Keratinocyte (primary cell): ENCODE measurements at places on chromosomes 11 and 22.

GRCh38 chr11:69910519-69911309 lies 91.5 kb upstream of the FGF3 start:
- no peak for DNase-seq

- DNase-seq = no peak
Observed at GRCh38 chr11:11750017-11750878, 91.5 kb upstream of the USP47 start.

GRCh38 chr11:129888451-129888850 lies 6.9 kb downstream of the NFRKB start:
- DNase-seq = no peak

- no peak for DNase-seq
Observed at GRCh38 chr11:95697614-95698408, 91.8 kb downstream of the FAM76B start.

DNA sequence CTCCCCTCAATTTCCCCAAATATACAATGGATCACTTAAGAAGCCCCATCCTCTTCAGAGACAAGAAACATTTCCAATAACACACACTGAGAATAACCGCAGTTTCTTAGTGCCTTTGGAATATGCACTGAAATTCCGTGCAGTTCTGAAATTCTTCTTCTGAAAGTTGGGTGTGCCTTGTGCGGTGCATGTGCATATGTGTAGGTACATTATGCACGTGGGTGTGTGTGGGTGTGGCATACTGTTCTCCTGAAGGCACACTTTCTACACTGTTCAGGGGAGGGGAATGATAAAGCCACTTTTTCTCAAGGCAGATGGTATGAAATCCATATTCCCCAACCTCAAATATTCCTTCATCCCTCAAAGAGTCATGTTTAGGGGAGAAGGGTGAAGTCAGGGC lies 1.7 kb downstream of the EXPH5 start:
- DNase-seq = no peak

- no peak for DNase-seq
Observed at GRCh38 chr22:26139310-26139709, 30.0 kb upstream of the SEZ6L start.

GRCh38 chr11:118988280-118988679 lies 9.7 kb upstream of the CENATAC start:
- peak; percentile 78 for DNase-seq

GRCh38 chr22:48919187-48919590 lies 908.5 kb downstream of the BRD1 start:
- no peak for DNase-seq

GRCh38 chr11:62816557-62816956 lies 11.3 kb upstream of the NXF1 start:
- DNase-seq = no peak

- DNase-seq = no peak
Observed at GRCh38 chr22:28714043-28714628, 27.5 kb downstream of the CHEK2 start.

DNA sequence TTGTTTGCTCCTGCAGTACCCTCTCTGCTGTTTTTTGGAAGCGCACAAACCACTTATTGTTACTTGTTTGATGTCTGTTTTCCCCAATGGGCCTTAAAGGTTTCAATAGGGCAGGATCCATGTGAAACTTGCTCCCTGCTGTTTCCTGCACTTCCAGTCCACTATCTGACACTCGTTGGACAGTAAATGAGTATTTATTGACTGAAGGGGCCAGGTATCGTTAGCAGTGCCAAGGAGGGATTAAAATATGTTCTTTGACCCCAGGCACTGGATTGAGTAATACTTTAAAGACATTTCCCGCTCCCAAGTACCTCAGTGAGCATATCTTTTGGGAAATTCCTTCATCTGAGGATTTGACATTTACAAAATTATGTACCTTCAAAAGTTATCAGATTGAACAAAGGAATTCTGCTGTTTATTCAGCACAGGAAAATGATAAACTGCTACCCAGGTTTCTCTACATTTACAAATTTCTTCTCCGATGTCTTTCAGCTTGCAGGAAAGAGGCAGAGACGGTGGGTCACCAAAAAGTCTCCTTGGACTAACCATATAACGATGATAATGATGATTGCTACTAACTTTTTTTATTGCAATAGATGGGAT lies 23.3 kb upstream of the OR9Q2 start:
- no peak for DNase-seq

GRCh38 chr11:1882265-1883238 lies 9.1 kb downstream of the PRR33 start:
- no peak for DNase-seq

DNA sequence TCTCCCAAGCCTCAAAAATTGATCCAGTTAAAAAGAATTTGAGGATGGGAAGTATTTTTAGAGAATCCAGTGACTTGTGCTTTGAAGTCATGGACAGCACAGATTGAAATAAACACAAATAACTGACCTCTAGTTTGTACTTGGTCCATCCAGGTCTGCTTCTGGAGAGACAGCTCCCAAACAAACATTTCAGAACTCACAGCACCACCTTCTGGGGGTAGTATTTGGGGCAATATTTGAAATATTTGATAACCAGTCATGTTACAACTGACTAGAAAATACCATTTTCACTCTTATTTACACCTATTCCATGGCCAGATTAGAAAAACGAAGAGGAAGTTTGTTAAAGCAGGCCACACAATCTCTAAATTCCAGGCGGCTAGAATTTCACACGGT lies 56.2 kb downstream of the CTSC start:
- DNase-seq = no peak

GRCh38 chr22:46674367-46674781 lies 54.2 kb downstream of the GRAMD4 start:
- DNase-seq = no peak

DNA sequence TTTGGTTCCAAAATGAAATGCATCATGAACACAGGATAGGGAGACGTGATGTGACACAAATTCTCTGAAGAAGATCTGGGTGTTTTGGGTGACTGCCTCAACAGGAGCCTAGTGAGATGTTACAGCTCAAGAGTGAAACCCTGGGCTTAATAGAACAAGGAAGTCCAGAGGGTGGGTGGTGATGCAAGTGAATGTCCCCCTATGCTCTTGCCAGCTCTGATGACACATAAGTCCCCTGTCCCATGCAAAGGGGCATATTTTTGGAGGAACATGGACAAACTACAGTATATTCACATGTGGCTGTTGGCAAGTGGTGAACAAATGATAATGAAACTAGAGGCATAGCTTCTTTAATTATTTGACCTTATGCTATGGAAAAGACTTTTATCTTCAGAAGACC lies 9.2 kb downstream of the CRTAM start:
- DNase-seq = no peak

GRCh38 chr11:83456075-83456474 lies 169.9 kb upstream of the CCDC90B start:
- no peak for DNase-seq

DNA sequence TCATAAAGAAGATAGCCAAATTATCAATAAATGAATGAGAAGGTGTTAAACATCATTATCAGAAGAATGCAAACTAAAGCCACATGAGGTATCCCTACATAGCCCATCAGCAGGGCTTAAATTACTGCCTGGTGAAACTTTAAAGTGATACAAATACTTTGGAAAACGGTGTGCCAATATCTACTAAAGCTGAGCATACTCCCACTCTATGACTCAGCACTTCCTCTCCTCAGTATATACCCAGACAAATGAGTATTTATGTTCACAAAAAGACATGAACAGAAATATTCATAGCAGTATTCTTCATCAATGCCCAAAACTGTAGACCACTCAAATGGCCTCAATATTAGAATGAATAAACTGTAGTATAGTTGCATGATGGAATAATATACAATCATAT lies 284.6 kb upstream of the ZC3H12C start:
- no peak for DNase-seq

DNA sequence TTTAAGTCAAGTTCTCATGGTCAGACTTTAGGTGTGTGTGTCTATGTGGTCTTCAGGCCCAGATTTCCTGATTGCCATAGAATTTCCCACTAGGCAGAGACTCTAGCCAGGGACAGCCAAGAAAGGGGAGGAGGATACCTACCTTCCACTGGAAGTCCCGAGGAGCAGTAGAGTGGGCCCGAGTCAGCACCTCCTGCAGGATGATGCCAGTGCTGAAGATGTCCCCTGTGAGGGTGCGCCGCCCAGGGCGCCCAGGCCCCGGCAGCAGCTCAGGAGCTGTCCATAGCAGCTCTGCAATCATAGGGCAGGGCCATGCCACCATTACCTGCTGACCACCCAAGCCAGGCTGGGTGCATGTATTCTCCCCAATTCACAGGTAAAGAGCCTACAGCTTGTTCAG lies 41.6 kb upstream of the LRRC32 start:
- no peak for DNase-seq

GRCh38 chr11:115504276-115505158 lies at the start of gene CADM1:
Gene CADM1 (minus strand): TSS chr11:115504415.
- peak; percentile 50 for DNase-seq

- DNase-seq = no peak
Observed at GRCh38 chr11:111937844-111938243, 701 bp downstream of the DIXDC1 start.

DNA sequence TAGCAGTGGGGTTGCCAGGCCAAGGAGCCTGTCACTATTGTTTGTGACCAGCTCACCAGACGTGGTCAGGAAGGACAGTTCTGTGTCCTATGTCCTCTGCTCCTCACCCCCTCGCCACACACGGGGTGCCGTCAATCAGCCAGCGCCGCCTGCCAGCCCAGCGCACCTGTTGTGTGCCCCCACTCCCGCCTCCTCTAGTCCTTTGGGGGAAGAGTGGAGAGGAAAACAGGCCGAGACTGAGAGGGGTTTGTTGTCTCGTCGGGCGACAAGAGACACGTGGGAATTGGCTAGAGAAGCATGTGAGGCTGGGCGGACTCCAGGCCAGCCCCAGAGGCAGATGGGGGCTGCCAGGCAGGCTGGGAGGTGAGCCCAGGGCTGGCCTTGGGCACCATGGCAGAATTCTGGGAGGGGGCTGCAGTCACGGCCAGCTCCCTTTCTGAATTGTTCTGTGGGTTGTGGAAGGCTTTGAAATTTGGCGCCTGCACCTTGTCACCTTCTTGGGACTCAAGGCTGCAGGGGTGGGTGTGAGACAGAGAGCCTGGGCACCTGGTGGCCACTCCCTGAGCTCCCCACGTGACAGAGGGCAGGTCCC lies 3.1 kb upstream of the KCNQ1OT1 start:
- DNase-seq = no peak

DNA sequence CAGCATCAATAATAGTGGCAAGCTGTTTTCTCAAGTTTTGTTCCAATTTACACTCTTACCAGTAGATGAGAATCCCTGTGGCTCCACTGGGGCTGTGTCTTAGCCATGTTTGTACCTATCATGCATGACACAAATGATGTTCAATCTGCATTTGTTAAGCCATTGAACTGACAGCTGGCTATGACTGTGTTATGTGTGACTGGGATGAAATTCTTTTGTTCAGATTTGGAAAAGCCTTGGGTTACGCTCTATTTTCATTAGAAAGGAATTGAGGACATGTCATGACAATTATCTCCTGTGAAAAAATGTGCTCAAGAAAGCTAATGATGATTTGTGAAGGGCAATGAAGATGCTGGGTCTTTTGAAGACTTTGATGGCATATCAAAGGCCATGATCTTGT lies 201.8 kb upstream of the LARGE1 start:
- no peak for DNase-seq

DNA sequence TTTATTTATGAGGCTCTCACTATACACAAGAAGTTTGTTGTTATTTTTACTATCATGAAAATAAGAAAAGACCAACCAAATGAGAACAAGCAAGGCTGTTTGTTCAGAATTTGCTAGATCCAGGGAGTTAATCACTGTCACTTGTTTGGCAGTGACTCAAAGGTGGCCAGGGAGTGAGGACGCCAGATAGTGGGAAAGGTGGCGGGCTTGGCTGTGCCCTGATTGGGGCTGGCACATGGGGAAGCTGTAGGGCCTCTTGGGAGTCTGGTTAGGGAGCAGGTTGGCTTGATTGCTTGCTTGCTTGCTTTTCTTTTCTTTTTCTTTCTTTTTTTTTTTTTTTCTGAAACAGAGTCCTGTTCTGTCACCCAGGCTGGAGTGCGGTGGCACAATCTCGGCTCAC lies 53.1 kb upstream of the SLC22A12 start:
- no peak for DNase-seq

DNA sequence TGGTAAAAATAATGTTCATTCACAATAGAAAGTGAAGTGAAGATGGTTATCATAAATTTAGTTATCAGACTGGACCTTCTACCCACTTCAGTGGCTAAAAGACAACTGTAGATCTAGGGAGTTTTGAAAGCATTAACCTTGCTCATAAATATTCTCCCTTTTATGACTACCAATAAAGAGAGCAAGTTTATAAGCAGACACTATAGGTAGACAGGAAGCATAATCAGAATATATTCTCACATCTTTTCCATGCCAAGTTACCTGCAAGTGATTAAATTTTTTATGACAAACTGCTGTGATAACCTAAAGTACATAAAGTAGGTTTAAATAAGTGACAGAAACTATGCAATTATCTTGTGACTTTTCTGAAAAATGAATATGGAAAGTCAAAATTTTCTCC lies 62.5 kb downstream of the LUZP2 start:
- DNase-seq = no peak

GRCh38 chr11:34926101-34926830 lies 9.8 kb downstream of the PDHX start:
- DNase-seq = no peak

- no peak for DNase-seq
Observed at GRCh38 chr22:37243402-37244113, 511 bp downstream of the RAC2 start.

- no peak for DNase-seq
Observed at GRCh38 chr22:45866646-45867117, 110.3 kb downstream of the WNT7B start.

GRCh38 chr22:45949258-45949870 lies 27.6 kb downstream of the WNT7B start:
- DNase-seq = no peak

- no peak for DNase-seq
Observed at GRCh38 chr11:107631931-107632330, 41.0 kb downstream of the ELMOD1 start.

DNA sequence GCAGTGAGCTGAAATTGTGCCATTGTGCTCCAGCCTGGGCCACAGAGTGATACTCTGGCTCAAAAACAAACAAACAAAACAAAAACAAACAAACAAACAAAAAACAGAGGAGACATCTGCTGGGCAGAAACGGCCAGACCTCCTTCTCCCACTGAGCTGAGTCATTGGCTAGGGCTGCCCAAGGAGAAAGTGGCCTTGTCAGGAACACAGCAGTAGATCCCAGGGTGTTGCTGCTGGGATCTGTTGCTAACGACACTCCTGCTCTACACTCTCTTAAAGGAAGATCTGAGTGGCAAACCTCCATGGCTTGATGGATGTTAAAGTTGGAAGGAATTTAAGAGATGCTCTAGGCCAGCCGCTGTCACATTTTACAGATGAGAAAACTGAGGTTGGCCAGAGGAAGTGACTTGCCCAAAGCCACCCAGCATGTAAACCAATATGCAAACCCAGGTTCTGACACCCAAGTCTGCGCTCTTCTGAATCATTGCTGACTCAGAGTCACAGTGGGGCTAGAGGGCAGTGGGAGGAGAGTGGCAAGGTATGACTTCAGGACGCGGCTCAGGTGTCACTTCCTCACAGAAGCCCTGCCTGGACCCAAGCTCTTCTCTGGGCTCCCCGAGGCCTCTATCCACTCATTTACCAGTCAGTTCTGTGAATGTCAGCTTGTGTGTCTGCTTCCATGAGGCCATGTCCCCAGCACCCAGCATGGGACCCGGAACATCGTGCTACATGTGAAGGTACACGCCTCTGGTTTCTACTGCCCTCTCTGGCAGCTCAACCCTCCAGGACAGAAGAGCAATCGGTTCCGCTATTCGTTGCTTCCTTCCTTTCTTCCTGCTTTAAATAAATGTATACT lies 11.3 kb upstream of the GDPD5 start:
- DNase-seq = no peak
